Midbrain (tissue), 1 donor: ENCODE measurements at places on chromosomes 6 and 20.

- DNase-seq: no peak
Measured at GRCh38 chr6:131309437-131309836, 174.2 kb downstream of the AKAP7 start.

GRCh38 chr6:60867548-60867947 is 1418.5 kb downstream of the KHDRBS2 start:
- DNase-seq: no peak

GRCh38 chr6:25196464-25196863 is 82.7 kb upstream of the CARMIL1 start:
- DNase-seq: no peak

GRCh38 chr20:38900606-38901005 is 25.6 kb upstream of the FAM83D start:
- no peak for DNase-seq

GRCh38 chr6:12060780-12061609 is 48.9 kb downstream of the HIVEP1 start:
- DNase-seq: peak; percentile 59

- no peak for DNase-seq
Measured at GRCh38 chr6:118161343-118161742, 254.3 kb downstream of the SLC35F1 start.

- no peak for DNase-seq
Measured at GRCh38 chr6:90229331-90230010, 67.2 kb downstream of the BACH2 start.

DNA sequence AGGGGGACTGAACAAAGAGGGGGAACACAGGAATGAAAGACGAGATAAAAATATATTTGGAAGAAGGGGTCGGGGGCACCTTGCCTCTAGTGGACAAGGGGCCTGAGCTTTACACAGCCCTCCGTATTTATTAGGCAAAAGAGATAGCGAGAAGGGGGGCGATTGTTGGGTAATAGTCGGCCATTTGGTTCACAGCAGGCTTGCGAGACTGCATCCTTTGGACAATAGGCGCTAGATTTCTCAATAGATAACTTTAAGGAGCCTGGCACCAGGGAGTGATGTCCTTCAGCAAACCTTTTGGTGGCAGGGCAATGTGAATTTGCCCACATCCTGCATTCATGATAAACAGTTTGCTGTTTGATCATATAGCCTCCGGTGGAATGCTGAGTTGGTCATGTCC is 3.0 kb upstream of the NANP start:
- DNase-seq: no peak

DNA sequence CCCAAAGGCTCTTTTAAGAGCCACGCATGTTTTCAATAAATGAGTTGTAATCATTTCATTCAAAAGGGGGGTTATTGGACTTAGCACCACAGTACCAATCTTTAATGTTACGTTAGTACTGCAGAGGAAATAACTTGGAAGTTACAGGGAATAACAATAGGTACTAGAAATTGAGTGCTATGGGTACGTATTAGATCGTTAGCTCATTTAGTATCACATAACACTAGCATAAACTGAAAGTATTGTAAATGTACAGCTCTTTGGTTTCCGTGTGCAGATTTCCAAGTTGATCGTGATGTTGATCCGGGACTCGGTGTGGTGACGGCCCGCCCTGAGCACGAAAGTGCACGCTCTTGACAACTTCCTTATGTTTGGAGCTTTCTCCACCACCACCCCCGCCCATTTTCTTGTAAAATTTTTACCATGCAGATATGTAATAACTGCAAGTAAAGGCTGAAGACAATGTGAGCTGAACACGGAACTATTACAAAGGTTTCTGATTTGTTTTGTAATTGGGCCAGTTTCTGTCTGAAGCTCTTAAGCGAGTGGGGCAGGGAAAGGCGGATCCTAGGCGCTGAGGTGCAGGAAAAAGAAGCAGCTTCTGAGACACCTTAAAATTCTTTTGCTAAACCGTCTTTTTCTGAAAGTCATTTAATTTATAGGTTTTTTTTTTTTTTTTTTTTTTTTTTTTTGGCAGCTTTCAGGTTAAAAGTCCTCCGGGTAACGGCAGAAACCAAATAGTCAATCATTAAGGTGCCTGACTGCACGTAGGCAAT is 71.5 kb downstream of the HFE start:
- DNase-seq: peak; percentile 41

GRCh38 chr6:30915591-30915946 is 1.5 kb downstream of the VARS2 start:
- DNase-seq: peak; percentile 79

GRCh38 chr6:149642829-149643580 is 5.5 kb downstream of the KATNA1 start:
- no peak for DNase-seq

DNA sequence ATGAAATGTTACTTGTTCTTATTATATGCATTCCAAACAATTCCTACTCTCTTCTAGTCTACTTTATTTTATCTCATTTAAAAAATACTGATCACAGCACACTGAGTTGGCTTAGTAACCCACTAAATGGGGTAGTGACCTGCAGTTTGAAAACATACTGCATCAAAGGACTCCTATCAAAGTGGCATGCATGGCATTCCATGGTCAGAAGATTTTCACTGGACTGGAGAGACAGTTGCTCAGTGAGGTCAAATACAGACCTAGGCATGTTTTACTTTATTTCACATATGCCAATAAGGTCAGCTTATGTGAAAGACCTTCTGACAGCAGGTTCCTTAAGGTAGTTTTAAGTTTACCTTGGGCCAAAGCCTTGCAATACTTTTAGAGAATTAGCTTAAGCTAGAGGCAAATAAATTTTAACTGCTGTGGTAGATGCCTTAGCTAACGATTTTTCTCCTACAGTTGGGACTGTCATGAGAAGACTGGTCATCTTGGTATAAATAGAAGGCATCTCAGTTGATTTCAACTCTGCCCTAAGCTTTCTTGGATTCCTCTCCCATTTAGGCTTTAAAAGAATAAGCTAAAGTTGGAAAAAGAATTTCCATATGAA is 35.1 kb downstream of the TPD52L1 start:
- DNase-seq: no peak

DNA sequence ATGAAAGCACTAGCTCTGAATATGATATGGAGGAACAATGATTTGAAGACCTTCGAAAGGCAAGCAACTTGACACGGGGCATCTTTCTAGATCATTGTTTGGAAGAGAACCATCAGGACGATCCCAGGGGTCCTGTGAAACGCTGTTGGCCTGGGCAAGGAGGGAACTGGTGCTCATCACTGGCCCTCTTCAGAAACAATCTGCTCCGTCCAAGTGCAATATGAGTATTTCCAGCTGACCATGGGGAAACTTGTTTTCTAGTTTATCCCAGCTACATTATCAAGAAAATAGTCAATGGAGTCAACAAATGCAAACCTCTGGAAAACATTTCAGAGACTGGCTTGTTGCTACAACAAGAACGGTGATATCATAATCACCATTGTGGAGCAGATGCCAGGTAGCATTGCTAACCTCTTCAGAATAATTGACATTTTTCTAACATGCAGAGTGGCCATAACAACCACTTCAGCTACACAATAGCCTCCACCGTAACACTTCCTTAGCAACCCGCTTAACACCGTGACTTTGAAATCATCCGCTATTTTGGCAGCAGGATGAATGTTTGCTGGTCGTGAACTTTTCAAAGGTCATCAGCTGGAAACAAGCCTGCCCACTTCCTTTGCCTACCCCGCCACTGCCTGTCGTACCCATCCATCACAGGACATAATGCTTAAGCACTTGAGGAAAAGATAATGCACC is 112.0 kb upstream of the PDE10A start:
- no peak for DNase-seq

GRCh38 chr6:27966044-27966443 is 9.0 kb downstream of the OR2B6 start:
- DNase-seq: no peak

- peak; percentile 32 for DNase-seq
Measured at GRCh38 chr20:53917145-53918019, 153.0 kb downstream of the BCAS1 start.

GRCh38 chr20:40232756-40233155 is 456.3 kb downstream of the MAFB start:
- no peak for DNase-seq

DNA sequence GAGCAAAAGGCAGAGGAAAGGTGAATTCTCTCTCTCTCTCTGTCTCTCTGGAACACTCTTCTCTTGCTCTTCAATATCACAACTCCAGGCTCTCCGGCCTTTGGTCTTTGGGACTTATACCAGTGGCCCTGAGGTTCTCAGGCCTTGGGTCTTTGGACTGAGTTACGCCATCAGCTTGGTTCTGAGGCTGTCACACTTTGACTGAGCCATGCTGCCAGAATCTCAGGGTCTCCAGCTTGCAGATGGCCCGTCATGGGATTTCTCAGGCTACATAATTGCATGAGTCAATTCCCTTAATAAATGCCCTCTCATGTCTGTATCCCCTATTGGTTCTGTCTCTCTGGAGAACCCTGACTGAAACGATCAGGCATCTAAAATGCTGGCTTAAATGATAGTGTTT is 12.9 kb downstream of the BTN2A1 start:
- no peak for DNase-seq

DNA sequence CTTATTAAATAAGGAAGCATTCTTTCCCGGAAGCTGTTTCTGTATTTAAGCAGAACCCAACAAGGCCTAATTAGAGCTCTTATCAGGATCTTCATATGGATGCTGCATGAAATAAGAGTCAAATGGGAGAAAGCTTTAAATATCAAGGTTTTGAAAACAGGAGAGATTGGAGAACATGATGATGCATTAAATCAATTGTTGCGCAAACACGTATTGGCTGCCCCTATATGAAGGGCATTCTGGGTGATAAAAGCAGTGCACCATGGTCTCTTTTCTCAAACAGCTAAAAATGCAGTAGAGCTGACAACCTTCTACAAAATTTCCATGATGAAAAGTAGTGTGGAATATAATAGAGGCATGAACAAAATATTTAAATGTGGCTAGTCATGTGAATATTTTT is 98.9 kb downstream of the TBXT start:
- no peak for DNase-seq

DNA sequence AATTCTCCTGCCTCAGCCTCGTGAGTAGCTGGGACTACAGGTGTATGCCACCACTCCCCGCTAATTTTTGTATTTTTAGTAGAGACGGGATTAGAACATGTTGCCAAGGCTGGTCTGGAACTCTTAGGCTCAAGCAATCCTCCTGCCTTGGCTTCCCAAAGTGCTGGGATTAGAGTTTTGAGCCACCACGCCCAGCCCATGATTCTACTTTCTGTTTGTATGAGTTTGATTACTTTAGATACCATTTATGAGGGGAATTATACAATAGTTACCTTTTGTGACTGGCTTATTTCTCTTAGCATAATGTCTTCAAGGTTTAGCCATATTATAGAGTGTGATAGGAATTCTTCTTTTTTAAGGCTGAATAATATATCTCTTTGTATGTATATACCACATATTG is 555.4 kb upstream of the FLRT3 start:
- DNase-seq: no peak

DNA sequence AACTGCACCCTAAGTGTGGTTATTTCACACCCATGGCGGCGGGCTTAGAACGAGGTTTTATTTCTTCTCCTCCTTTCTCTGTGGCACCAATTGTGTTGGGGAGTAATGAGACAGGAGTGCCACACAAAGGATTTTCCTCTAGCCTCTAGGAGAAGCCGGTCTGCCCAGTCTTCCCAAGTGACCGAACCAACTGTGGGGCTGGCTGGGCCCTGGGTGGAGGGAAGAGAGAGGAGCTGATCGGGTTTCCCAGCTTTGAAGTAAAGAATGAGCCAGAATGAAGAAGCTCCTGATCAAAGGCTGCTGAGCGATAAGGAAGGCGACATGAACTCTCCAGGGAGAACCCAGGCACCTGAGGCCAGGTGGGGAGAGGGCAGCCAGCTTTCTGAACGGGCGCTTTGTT is 616.0 kb upstream of the BTBD3 start:
- no peak for DNase-seq

DNA sequence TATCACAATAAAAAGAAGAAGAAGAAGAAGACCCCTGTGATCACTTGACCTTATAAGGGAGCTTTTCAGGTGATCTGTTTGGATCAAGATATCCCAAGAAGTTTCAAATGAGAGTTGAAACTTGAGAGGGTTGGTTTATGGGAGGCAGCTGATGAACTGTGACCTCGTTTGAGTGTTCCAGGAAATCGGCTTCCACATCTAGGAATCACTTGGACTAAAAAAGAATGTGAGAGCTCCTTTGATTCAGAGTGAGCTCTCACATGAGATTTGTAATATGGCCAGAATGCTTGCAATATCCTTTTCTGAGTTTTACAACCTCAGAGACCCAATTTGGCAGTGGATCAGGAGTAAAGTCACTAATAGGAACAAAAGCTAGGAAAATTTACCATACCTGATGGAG is 228.1 kb downstream of the ATXN1 start:
- no peak for DNase-seq

- DNase-seq: no peak
Measured at GRCh38 chr20:34842143-34842542, 16.7 kb upstream of the NCOA6 start.

GRCh38 chr6:161439093-161439492 is 165.2 kb upstream of the AGPAT4 start:
- DNase-seq: peak; percentile 85

DNA sequence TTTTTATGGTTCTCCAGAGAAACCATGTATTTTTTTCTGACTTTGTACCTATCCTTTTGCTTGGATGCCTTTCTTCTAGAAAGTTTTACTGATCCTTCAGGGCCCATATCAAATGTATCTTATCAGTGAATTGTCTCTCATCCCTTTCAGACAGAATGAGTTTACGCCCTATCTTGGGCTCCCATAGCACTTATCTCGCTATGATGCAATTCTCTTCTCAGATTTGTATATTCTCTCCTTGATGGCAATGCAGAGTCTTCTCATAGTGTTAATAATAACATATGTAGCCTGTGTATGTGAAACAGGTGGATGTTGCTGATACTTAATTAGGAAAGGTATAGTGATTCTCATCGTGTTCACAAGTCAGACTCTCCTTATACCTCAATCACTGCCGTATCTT is 336.2 kb downstream of the UTRN start:
- no peak for DNase-seq

DNA sequence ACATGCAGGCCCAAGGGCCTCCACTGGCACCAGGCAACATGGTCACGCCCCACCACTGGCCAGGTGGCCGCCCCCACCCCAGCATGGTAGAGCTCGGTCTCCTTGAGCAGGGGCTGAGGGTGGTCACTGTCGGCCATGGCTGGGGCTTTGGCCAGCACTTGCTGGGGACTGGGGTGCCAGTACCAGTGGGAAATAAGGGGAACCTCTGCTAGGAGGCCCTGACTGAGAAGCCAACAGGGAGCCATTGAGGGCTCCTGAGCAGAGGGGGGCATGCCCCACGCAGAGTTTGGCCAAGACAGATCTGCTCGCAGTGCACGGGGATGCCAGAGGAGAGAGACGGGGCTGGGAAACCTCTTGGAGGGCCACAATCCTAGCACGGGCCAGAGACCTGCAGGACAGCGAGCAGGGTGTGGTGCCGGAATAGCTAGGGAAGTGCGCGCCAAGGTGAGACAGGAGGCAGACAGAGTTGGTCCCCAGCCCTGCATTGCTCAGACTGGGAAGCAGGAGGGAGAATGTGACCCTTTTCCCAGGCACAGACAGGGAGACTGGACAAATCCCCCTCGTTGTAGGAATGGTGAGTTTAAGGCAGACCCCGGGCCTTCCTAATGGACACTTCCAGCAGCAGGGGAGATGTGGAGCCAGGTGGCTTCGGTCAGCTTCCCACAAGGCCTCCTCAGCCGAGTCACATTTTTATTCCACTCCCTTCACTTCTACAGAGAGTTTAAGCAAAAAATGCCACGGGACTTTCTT is 179.0 kb upstream of the CST7 start:
- no peak for DNase-seq
